Occipital lobe (tissue), 3 donors: ENCODE measurements at places on chromosomes 1 and 21.

- DNase-seq: no peak
Observed at GRCh38 chr21:45715441-45715840, 71.9 kb downstream of the PCBP3 start.

DNA sequence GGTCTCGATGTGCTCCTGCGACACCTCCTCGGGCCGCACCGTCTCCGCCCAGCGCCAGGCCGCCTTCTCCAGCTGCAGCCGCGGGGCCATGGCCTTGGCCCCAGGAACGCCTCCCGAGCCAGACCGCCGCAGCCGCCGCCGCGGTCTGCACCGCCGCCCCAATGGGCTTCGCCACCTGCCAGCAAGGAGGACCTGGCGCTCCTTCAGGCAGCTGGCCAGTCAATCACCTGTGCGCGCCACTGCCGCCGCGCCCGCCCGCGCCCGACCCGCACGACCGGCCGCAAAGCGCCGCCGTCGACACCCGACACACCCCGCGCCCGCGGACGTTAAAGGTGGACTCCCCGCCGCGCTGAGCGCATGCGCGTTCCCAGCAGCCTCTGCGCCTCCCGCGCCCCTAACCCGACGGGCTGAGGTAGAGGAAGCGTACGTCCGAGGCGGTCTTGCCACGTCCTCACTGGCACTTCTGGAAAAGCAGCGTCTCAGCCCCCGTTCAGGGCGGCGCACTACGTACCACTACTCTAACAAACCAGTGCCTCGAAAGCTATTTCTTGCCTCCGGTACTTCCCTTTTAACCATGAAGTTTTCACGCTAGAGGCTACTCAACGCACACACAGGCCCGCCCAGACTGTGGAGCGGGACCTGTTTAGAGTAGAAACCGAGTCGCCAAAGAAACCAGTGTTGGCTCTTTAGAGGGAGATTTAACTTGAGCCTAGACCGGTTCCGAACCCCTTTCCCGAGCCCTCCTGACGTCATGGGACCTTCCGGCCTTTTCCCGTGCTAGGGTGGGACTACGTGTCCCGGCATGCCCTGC, at the start of gene USP48:
USP48 (minus strand) TSS at position 282 of the 811 bp plus-strand sequence; CDS start at position 90, 192 bp downstream.
- peak; percentile 94 for DNase-seq

GRCh38 chr1:11072216-11072917, 12.5 kb upstream of the SRM start:
- no peak for DNase-seq

DNA sequence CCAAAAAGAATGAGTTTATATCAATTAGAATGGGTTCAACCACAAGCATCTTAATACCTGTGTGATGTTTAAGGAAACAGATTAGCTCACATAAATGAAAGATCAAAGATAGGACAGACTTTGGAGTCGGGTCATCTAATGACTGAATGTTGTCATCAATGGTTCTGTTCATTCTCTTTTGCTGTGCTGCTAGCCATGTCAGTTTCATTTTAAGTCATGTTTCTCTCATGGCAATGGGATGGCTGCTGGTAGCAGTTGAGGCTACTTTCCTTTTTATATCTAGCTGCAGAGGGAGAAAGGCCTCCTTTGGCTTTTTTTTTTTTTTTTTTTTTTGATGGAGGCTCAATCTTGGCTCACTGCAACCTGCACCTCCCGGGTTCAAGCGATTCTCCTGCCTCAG, 86.9 kb upstream of the SPAG17 start:
- no peak for DNase-seq

DNA sequence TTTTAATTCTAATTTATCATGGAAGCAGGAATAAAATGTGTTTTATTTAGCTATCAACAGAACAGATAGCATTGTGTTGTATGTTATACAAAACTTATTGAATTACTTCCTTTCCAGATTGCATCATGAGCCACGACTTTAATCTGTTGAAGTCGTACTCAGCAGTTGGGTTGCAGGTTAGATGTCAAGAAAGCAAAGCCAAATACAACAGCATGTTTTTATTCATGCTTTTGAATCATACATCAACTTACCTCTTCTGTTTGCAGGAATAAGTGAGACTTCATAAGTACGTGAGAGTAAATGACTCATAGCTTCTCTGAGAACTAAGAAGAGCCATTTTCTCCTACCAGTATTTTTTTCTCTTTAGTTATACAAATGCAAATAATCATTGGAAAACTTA, 110.8 kb upstream of the ADGRL4 start:
- DNase-seq: no peak

DNA sequence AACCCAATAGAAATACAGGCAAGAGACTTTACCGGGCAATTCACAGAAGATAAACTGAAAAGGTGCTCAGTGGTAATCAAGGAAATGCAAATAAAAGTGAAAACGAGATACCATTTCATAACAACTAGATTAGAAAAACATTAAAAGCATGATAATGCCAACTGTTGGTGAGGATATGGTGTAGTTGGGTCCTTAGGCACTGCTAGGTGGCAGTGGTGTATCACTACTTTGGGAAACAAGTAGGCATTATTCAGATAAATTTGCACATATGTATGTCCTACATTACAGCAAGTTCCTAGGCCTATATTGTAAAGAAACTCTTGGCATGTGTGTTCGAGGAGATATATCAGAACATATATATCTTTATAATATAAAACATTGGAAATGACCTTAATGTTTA, 31.0 kb downstream of the AZIN2 start:
- no peak for DNase-seq

- DNase-seq: no peak
Observed at GRCh38 chr1:64179588-64179987, 23.8 kb upstream of the UBE2U start.

DNA sequence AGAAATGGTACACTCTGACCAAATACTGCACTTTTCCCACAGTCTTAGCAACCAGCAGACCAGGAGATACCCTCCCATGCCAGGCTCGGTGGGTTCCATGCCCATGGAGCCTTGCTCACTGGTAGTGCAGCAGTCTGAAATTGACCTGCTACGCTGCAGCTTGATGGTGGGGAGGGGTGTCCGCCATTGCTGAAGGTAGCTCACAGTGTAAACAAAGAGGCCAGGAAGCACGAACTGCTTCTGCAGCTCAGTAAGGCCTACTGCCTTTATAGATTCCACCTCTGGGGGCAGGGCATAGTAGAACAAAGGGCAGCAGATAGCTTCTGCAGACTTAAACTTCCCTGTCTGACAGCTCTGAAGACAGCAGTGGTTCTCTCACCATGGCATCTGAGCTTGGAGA, 12.3 kb upstream of the IFI44L start:
- DNase-seq: no peak

- peak; percentile 28 for DNase-seq
Observed at GRCh38 chr1:61645476-61645875, 79.5 kb downstream of the TM2D1 start.

DNA sequence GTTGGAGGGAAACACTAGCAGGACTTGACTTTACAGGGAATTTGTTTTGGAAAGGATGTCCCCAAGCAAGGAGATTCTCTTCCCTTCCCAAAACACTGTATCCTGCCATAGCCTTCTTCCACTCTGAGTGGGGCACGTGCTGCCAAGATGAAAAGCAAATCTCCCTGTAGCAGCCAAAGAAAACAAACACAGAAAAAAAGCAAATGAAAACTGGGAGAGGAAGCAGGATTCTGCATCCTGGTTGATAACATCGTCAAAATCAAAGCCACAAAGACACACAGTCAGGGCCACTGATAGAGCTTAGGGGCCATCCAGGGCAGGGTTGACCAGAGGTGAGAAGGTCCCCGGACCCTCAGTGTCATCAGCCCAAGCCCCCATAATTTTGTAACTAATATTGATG, 16.0 kb upstream of the MTARC2 start:
- no peak for DNase-seq

DNA sequence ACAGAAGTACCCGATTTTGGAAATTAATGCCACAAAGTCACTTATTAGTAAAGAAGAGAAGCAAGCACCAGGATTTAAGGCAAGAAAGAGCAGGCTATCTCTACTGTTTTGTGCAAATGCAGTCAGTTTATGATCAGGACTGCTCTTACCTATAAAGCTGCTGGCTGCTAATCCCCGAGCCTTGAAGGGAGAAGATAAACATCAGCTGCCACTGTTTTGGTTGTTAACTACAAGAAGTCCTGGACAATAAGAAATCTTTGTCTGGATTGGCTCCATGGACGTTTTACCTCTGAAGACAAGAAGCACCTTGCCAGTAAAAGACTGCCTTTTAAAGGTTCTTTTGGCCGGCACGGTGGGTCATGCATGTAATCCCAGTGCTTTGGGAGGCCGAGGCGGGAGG, 21.4 kb downstream of the FRRS1 start:
- no peak for DNase-seq

- DNase-seq: no peak
Observed at GRCh38 chr1:229028544-229028943, 242.4 kb upstream of the RAB4A start.

DNA sequence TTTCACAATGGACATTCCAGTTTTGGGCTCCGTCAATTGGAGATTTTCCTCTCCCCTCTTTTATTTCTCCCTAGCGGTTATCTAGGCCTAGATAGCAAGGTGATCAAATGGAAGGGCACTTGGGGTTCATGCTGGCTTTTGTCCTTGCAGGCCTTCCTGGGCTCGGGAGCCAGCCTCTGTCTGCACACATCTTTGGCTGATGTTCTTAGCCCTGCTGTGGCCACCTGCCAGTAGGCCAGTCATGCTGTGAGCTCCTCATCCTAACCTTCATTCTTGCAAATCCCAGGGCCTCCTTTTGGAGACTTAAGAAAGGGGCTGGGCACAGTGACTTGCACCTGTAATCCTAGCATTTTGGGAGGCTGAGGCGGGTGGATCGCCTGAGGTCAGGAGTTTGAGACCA, 13.5 kb downstream of the TIE1 start:
- DNase-seq: no peak

DNA sequence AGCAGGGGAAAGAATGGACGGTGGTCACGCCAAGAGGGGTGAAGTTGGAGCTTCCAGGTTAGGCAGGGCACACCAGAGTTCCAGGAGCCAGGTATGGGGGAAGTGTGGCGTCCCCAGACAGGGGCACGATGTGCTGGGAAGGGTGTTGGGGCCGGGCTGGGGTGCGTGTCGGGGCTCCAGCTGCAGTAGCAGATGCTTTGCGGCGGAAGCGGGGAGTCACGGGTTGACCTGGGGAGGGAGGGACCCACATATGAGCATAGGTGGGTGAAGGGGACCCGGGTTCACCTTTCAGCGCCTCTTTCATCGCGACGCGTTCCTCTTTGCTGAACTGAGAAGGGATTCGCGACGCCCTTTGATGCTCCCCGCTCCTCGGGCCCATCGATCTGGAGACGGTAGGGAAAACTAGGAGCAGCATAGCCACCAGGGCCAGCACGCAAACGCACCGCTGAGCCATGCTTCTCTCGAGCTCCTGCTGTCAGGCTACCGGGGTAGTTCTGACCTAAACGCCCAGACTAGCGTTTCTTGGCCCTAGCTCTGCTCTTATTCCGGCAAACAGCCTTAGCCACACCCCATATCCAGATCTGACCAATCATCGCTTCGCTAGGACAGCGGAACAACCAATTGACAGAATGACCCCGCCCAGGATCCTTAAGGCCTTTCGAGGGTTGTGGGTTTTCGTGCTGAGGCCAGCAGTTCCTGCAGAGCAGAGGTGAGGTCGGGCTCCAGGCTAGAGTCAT, at the start of gene PM20D1:
PM20D1 (minus strand) TSS at position 514 of the 737 bp plus-strand sequence; CDS start at position 454, 60 bp downstream.
- peak; percentile 79 for DNase-seq

GRCh38 chr21:38908537-38908936, 102.8 kb downstream of the ETS2 start:
- DNase-seq: no peak

GRCh38 chr21:41488080-41488479, 19.9 kb downstream of the TMPRSS2 start:
- DNase-seq: no peak

DNA sequence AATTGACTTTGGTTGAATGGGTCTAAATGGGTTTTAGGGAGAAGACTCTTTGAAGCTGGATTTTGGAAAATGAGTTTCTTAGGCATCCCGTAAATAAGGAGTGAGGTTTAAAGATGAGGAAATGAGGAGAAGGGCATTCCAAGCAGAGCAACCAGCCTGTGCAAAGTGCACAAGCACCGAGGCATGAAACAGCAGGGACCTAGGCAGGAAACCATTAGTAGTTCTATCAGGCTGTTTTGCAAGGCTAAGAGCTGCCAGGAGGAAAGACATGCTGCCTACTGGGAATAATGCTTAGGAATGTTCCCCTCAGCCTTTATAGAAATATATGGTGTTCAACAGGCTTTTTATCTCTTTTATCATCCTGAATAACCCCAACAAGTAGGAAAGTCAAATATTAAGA, 153.1 kb upstream of the FGGY start:
- DNase-seq: no peak

DNA sequence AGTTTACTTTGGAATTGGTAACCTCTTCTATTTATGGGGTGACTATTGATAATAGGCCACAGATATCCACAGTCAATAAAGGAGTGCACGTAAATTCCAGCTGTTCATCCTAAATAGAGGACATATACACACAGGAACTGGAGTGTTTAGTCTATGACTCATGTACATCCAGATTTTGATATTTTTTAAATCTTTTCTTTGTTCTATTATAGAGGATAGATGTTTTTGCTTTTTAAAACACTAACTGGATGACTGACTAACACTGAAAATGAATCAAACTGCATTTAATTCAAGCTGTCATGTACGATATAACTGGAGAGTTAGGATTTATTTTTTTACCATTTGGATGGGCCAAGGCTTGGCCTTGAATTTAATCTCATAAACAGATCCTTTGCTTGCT, 45.9 kb downstream of the RGL1 start:
- DNase-seq: no peak

DNA sequence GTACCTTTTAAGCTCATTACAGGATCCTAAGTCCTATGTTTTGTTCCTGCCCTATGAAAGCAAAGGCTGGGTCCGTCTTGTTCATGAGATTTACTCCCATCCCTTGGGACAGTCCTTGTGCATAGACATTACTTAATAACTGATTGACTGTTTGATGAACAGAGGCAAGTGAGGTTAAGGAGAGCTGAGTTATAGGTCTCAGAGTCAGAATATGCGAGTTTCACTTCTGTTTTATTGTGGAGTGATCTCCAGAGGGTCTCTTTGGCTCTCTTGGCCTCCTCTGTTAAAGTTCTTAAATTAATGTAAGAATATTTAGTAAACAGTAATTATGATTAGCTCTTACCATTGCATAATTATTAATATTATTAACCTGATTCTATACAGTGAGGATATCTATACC, 52.6 kb downstream of the BRINP2 start:
- DNase-seq: no peak

- DNase-seq: no peak
Observed at GRCh38 chr1:227323171-227323966, 5.1 kb upstream of the CDC42BPA start.

- no peak for DNase-seq
Observed at GRCh38 chr1:81543764-81544163, 257.0 kb upstream of the ADGRL2 start.

GRCh38 chr21:33117101-33117888, 47.4 kb downstream of the OLIG1 start:
- peak; percentile 63 for DNase-seq

GRCh38 chr1:155645034-155645598, 35.1 kb downstream of the MSTO1 start:
- no peak for DNase-seq
